Renal cortex interstitium (tissue), 15 donors: ENCODE measurements at places on chromosomes 13 and 19.

DNA sequence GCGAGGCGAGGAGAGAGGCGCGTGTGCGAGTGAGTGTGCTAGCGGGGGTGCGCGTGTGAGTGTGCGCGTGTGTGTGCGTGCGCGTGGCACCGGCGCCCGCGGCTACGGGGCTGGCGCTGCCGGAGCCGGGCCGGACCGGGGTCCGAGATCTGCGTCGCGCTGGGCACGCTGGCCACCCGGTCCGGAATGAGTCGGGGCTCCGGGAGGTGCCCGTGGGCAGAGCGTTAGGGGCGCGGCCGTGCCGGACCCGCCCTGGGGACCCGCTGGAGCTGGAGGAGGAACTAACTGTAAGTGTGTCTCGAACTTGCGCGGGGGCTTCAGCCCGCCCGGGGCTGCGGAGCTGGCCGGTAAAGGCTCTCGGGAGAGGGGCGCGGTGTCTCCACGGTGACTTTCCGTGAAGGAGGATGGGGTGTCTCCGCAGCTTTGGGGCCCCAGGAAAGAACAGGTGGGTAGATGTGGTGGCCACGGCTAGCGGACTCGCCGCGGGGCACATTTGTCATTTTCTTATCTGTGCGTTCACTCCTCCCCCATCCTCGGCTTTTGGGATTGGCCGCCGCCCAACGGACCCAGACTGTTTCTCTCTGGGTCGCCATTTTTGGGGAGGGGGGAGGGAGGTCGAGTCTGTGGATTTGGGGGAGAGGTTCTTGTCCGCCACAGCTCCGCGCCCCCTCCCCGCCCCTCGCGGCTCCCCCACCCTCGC lies 10.1 kb upstream of the SOX1 start:
- DNase-seq = no peak

GRCh38 chr13:32010136-32010535 lies 21.4 kb upstream of the FRY start:
- no peak for DNase-seq

- DNase-seq = no peak
Observed at GRCh38 chr13:102561933-102562332, 34.9 kb upstream of the TPP2 start.

- no peak for DNase-seq
Observed at GRCh38 chr13:77062097-77062496, 35.1 kb upstream of the FBXL3 start.

DNA sequence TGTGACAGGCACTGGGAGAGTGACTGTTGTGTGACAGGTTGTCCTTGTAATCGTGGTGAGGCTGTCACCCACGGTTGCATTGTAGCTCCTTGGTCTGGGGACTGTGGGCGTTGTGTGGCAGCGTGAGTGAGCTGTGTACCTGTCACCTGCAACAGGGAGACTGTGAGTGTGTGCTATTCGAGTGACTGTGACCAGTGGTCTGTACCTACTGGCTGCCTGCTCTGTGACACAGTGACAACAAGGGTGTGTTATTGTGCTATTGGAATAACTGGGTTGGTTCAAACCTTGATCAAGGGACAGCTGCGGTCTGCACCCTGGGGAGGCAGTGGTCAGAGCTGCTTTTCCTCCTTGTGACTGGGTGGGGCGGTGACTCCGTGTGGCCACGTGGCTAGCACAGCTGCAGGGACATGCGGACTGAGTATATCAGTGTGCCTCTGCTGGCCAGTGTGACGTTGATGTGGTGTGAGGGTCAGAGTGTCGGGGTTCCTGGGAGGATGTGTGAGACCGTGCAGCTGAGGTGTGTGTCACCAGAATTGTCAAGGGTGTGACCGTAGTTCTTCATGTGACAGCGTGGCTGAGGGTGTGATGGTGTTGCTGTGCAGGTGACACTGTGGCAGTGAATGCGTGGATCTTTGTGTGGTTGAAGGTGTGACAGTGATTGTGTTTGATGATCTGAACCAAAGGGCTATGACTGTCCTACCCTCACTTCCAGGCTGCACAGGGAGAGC lies 10.1 kb upstream of the NFIX start:
- no peak for DNase-seq
